ENCODE measurements at places on chromosomes 3 and 15.

DNA sequence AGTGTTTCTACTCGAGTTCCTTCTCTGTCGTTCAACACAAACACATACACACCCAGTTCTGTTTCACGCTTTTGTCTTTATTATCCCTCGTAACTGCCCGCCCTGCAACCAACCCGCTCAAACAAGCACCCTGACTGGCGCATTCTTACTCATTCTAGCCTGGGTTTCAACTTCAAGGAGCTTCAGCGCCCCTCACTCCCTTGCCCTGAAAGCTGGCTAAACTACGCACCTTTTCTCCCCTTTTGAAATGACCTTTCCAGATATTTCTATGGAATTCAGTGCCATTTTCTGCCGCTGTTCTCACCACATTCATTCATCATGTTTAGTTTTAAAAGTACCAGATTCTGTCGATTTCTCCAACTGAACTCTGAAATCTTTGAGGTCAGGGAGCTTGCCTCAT lies 653 bp upstream of the MFSD1 start:
- DNase-seq = no peak

DNA sequence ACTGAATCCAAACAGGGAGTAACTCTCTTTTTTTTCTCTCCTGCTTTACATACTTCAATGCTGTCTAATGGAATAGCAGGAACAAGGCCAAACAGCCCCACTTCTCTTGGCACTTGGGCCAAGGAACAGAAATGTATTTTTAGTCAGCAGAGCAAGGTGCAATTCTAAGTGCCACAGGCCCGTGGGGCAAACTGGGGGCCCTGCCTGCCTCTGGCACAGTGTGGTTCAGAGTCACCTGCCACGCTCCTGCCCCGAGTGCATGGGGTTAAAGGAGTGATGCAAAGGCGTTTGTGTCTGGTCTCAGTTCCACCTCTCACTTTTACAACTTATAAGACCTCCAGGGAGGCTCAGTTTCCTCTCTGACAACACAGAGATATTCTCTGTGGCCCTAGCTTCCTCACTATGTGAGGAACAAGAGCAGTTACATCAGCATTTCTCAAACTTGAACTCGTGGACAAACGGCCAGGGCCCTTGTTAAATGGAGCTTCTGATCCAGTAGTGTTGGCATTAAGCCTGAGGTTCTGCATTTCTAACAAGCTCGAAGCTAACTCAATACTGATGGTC lies 51.3 kb downstream of the LRIG1 start:
- no peak for DNase-seq

GRCh38 chr3:11477407-11477911 lies 166.3 kb downstream of the VGLL4 start:
- no peak for DNase-seq

DNA sequence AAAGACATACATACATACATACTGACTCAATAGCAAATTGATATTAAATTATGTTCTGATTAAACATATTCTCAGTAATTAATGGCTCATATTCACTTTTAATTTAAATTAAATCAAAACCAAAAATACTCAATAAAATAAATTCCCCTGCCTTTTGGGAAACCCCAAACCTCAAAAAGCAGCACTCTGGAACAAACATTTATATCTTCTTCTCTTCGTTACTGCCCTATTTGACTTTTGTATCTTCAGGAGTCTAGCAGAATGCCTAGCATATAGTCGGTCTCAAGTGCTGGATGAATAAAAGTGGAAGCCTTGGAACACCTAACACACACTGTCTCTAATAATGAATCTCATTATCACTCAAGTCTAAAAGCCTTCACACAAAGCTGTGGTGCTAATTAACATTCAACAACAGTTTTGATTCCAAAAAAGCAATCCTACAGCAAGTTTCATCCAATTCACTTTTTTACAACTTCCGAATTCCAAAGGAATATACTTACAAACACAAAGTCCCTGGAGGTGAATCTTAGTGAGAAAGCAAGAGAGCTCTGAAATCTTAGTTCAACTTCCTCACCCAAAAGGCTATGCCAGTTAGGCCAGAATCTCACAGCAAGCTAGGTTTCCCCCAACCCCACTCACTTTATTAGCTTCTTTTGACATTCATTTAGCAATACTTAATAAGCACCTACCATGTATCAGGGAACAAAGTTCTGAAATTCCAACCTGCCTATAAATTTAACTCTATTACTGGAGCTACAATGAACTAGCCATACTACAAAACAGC lies 35.0 kb downstream of the GSK3B start:
- DNase-seq = no peak

DNA sequence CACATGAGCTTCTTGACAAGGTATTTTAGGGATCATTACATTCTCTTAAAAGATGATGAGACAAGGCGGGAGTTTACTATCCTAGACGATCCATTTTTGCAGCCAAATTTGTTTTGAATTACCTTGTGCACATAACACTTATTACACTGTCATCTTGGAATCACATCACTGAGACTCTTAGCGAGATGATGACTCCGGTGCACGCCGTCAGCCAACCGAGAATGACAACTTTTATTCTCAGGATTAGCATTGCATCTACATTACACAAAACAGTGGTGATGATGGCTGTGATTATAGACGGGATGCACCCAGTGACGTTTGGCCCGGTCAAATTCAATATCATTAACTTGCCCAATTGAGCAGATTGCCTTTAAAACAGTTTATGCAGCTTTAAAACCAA lies 216.1 kb downstream of the PDZRN3 start:
- no peak for DNase-seq

DNA sequence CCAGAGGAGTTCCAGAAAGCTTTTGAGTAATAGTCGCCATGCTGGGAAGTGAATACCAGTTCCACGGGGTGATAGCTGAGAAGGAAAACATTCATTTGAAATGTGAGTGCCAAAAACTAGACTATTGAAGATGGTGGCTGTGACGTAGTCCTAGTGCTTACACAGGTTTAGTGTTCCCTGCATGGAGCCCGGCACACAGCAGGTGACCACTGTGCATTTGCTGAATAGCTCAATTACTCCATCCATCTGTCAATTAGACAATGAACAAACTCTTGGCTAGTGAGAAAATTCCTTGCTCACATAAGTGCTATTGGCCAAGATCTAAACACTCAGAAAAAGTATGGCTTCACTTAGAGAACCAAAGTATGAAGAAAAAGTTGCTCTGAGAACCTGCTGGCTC lies 448.1 kb upstream of the WNT5A start:
- no peak for DNase-seq

DNA sequence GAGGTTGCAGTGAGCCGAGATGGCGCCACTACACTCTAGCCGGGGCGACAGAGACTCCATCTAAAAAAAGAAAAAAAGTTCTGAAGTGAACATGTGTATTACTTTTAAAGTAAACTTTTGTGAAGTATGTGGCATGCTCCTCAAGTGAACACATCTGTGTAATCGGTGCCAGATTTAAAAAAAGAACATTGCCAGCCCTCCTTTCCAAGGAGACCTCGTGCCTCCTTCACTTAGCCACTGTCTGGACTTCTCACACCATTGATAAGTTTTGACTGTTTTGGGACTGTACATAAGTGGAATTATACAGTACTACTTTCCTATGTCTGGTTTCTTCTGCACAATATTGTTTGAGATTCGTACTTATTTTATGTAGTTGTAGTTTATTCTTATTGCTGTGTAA lies 140.4 kb downstream of the UBE2E2 start:
- DNase-seq = no peak

- no peak for DNase-seq
Measured at GRCh38 chr3:61450866-61451265, 110.5 kb upstream of the PTPRG start.

- DNase-seq = no peak
Measured at GRCh38 chr3:17740721-17741141, 1.7 kb downstream of the TBC1D5 start.

GRCh38 chr3:99768126-99768525 lies 49.5 kb upstream of the CMSS1 start:
- no peak for DNase-seq

DNA sequence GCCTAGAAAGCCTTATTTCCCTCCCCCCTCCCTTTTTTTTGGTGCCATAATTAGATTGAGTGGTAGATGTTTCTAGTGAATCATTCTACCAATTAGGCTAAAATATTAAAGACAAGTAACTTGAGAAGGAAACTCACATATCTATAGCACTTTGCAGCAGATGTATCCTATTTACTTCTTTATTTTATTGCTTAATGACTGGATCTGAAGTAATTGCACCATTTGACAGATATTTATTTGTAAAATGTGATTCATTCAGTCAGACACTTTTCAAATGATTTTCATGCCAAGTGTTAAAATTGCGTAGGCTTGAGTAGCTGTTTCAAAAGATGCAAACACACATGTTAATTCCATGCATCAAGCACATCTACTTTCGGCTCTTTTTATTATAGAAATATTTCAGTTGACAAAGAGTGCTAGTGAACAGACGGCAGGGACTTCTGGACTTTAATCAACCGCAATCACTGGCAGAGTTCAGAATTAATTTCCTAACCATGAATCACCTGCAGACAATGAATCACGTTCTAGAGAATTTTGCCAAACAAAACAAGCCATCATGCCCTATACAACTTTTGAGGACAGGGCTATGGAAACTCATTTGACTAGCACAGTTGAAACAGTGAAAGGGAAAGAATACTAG lies 636.8 kb downstream of the MECOM start:
- DNase-seq = no peak

DNA sequence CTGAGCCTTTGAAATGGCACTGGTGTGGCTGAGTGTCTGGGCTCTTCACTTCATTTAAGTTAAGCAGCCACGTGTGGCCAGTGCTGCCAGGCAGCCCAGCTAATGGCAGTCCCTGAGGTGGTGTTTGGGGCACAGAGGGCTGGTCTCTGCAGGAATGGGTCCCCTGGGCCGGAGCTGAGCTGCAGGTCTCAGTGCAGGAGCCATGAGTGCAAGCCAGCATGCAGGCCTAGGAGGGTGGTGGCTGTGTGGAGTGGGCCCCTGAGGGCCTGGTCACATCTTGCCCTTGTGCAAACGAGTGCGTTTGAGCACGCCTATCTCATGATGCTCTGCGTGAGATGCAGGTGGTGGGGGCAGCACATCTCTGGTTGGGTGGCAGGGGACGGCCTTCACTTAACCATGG lies 48.9 kb downstream of the PLXNA1 start:
- no peak for DNase-seq

DNA sequence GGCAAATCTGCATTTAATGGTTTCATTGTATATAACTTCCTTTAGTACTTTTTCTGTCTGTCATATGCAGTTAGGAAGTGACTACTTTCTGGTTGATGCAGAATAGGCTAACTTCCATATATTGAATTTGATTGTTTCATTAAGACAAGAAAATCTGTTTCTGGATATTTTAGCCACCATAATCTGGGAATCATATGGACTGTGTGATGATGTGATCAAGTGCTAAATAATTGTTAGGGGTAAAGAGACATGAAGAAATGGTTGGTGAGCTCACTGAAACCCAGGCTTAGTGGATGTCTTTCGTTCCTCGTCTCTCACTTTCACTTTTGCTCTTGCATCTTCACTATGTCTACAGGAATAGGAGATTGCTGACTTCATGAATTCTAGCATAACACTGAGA lies 3.5 kb upstream of the MNS1 start:
- DNase-seq = no peak

GRCh38 chr3:148255981-148256969 lies 441.4 kb upstream of the AGTR1 start:
- DNase-seq = no peak

GRCh38 chr3:65762235-65762580 lies 276.5 kb downstream of the MAGI1 start:
- DNase-seq = no peak

- no peak for DNase-seq
Measured at GRCh38 chr3:72635551-72635950, 212.7 kb downstream of the SHQ1 start.

- no peak for DNase-seq
Measured at GRCh38 chr15:70892912-70893560, 410 bp downstream of the LRRC49 start.

DNA sequence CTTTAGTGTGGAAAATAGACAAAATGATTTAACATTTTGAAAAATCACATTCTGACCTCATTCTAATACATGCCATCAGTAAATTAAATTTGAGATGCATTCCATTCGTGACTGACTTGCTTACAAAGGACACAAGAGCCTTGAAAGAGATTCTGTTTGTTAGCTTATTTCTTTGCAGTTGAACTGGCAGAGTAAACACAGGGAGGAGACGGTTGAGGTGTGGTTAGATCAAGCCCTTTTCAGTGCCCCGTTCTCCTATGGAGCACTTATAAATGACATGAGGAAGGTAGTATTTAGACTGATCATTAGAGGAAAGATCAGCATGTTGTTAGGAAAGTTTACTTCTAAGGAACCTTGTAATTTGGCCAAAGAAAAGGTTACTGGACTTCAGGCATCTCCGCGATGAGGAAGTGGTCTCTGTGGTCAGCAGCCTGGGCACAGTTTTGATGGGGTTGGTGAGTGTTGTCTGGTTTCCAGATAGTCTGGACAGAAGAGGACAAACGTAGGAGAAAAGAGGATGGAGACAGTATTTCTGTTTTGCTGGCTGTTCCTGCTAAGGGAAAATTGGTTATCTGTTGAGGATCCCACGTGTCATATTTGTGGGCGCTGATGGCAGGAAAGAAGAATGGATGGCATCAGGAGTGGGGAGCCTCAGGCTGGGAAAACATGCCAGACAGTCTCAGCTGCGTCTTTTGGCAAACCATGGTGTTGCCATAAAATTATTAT lies 328.9 kb upstream of the TBL1XR1 start:
- DNase-seq = no peak

DNA sequence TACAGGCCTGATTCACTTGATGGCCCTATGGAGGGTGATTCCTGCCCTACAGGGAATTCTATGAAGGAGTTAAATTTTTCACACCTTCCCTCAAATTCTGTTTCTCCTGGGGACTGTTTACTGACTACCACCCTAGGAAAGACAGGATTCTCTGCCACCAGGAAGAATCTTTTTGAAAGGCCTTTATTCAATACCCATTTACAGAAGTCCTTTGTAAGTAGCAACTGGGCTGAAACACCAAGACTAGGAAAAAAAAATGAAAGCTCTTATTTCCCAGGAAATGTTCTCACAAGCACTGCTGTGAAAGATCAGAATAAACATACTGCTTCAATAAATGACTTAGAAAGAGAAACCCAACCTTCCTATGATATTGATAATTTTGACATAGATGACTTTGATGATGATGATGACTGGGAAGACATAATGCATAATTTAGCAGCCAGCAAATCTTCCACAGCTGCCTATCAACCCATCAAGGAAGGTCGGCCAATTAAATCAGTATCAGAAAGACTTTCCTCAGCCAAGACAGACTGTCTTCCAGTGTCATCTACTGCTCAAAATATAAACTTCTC lies 43.6 kb downstream of the BLM start:
- DNase-seq = no peak

DNA sequence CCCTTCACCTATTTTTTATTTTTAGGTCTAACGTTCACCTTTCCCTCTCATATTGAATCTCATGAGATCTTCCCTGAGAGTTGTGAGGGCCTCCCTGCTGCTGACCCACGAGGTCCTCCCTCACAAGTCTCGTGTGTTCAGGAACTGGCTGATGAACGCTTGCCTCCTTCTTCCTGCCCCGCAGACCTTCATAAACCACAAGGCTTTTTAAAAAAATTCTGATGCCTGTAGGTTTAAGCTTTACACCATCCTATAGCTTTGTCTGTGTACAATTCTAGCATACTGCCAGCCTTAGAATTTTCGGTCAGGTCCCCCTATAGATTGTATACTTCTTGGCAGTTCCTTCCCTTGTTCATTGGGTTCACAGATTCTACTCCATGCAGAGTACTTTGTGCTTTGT lies 50.5 kb downstream of the CHST2 start:
- no peak for DNase-seq

GRCh38 chr15:65213241-65213640 lies 2.0 kb upstream of the CILP start:
- no peak for DNase-seq

All from naive B cell (primary cell).